ENCODE measurements at places on chromosomes 16 and 17. TPM values are rescaled to one million over a fixed set of nuclear protein-coding genes. Genes with fewer than 3 reads are reported as not detected.

The RFNG gene
- 29.0 TPM for total RNA-seq

The SMPD3 gene
- total RNA-seq: 0.35 TPM

The GRAP gene
- 2.3 TPM for total RNA-seq

The DOC2B gene
- total RNA-seq: 15.8 TPM

The CMTM2 gene
- not detected for total RNA-seq

The C16orf74 gene
- total RNA-seq: 4.2 TPM

The TP53TG3 gene
- total RNA-seq: not detected

The CLEC10A gene
- total RNA-seq: 10.6 TPM

The GP2 gene
- not detected for total RNA-seq

The EPN3 gene
- total RNA-seq: 111 TPM
